RWPE1 (cell line): ENCODE measurements at places on chromosomes 2 and 18.

DNA sequence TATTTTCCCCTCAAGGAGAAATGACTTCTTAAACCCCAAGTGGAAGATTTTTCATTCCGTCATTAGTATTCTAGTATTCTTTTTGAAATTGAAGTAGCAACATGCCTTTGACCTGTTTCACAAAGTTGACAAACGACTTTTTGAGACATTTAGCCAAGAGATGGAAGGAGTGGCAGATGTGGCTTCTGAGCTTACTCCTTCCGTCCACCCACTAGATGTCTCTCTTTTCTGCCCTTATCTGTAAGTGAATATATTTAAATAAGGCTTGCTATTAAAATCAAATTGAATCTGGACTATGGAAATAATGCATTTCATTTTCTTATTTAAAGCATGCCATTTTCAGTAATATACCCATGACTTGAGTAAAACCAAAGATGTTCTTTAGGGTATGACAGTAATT, 74.1 kb downstream of the ACTR3 start:
- no peak for DNase-seq

- peak; percentile 34 for DNase-seq
Measured at GRCh38 chr2:137928547-137929518, 35.4 kb upstream of the HNMT start.

DNA sequence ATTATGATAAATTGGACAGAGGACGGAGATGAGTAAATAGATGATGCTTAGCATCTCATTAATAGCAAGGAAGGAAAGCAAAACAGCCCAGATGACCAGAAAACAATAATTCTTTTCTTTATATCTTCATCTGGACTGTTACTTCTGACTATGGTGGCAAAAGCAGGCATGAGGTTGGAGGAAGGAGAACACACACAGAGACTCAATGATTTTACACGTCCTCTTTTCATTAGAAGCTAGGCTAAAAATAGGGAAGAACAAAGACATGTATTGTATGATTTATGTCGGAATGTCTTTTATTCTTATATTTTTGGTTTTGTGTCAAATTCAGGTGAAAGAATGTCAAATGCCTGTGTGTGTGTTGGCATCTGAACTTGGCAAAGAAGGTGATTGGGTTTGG, 137.1 kb downstream of the MAP2 start:
- no peak for DNase-seq

DNA sequence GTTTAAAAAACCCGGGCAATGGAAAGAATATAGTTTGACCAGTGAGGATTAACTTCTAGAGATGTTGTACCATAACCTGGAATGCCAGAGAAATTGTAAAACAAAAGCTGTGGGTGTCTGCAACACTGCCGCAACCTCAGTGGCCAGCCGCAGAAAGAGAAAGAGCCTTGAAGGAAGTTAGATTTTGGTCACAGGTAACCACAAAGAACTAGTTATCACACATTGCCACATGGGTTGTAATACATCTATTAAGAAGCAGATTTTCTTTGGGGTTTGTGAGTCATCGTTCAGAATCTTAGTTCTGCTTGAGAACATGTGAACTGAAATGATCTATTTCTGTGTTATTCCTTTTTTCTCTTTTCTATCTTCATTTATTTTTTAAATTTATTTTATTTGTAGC, 222.9 kb upstream of the AGAP1 start:
- DNase-seq: no peak

DNA sequence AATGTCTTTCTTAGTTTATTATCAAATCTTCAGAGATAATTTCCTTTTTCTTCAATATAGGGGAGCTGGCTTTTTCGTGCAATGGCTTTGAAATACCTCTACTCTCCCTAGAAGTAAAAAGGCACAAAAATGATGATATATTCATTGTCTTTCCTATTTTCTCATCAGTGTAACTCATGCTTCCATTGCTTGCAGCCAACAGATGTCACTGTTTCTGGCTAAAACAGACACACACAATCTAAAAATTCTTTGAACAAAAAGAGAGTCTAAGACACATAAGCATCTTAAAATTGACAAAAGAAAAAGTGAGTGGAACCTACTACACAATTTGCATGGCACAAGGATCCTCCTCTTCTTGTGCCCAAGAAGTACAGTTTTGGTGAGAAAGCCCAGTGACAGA, 448.7 kb upstream of the VRK2 start:
- DNase-seq: no peak

DNA sequence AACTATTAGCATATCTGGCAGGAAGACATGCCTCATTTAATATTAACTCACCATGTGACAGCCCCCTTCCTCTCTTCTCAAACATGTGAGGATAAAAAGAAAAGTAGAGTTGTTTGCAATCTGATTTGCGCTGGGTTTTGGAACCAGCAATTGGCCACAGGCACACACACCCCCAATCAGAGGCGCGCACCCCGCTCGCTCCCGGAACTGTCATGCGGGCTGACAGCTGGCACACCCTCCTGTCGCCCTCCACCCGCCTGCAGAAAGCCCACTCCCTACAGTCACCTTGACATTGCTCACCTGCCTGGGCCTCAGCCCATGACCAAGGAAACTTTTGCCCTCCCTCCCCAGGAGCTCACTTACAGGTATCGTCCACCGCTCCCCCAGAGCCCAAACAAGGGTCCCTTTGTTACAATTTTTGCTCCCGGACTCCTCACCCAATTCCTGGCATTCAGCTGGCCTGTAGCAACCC, 1.1 kb downstream of the COBLL1 start:
- peak; percentile 48 for DNase-seq

DNA sequence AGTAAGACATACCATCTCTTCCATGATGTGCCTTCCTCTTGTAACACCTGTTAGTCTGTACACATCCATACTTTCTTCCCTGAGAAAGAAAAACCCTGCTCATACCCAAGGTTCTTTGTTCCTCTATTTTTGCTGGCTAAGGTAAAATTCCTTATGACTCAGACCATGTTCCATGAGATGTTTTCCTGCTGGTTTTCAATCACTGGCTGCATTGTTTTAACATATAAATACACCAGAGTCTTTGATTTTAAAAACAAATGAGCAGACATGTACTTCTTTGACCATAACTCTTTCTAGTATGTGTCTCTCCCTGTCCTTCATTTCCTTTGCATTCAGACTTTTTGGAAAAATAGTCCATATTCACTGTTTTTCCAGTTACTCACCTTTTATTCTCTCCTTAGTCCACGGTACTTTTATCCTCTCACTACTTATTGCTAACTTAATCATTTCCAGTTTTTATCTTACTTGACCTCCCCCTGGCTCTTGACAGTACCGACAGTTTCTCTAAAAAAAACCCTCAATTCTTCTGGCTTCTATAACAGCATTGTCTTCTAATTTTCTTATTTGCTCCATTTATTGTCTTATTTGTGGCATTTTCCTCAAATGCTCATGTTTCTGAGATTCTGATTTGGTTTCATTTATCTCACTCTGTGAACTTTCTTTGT, 4.3 kb downstream of the VAPA start:
- peak; percentile 57 for DNase-seq

- DNase-seq: peak; percentile 10
Measured at GRCh38 chr2:224584111-224584784, 915 bp downstream of the CUL3 start.

DNA sequence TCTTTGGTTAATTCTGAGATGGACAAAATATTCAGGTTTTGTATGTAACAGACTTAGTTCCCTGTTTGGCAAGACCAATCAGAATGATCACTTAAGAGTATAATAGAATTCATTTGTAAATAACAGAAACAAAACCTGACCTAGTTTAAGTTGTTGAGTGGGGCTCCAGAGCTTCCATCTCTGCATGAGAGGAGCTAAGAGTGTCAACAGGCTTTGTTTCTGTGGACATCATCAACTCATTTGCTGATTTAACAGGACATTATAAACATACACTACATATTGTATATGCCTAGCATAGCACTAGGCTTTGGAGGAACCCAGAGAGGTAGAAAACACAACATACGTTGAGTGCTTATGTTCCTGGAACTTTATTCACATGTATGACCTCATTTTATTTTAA, 75.3 kb upstream of the TRIB2 start:
- DNase-seq: no peak

DNA sequence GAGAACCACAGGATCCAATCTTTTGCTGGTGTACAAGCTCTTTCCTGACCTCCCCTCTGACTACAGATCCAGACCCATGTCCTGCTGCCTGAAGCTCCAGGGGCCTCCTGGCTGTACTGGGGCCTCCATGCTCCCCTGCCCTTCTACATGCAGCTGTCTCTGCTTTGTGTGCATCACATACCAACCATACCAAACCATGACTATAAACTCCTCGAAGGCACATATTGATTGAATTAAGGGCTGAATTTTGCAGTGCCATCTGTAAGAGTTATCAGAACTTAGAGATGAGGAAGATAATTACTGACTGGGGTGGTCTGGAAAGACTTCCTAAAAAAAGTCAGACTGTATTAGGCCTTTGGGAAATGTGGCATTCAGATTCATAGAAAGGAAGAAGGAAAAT, 139.9 kb upstream of the CXCR4 start:
- no peak for DNase-seq
